Activated CD4-positive, alpha-beta T cell treated with anti-CD3 and anti-CD28 coated beads, Interleukin-2, amount 10 ng/mL, durations not matched to agents 7 days and 5 days (primary cell): ENCODE measurements at places on chromosomes 3 and 15.

- no peak for DNase-seq
Observed at GRCh38 chr15:45630917-45631691, 3.7 kb upstream of the SQOR start.

GRCh38 chr3:39751286-39751685, 58.1 kb upstream of the MYRIP start:
- DNase-seq = no peak

- peak; percentile 47 for DNase-seq
Observed at GRCh38 chr3:120418866-120419490, 31.8 kb downstream of the FSTL1 start.

- no peak for DNase-seq
Observed at GRCh38 chr3:10845001-10845761, 29.2 kb downstream of the SLC6A11 start.

DNA sequence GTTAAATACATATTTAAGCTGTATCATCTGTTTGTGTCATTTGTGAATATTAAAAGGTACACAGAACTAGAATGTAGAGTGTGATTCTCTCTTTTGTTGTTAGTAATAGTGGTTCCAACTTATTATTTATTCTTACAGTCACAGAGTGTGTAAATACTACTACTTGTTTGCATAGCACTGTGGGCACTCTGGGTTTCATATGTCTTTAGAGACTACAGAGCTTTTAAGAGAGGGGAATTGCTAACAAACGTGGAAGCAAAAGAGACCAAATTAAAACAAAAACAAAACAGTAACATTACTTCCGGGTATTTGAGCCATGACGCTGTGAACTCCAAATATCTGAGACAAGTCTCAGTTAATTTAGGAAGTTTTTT, 828.0 kb upstream of the DPPA4 start:
- no peak for DNase-seq

GRCh38 chr3:77412021-77412438, 372.1 kb downstream of the ROBO2 start:
- DNase-seq = no peak

DNA sequence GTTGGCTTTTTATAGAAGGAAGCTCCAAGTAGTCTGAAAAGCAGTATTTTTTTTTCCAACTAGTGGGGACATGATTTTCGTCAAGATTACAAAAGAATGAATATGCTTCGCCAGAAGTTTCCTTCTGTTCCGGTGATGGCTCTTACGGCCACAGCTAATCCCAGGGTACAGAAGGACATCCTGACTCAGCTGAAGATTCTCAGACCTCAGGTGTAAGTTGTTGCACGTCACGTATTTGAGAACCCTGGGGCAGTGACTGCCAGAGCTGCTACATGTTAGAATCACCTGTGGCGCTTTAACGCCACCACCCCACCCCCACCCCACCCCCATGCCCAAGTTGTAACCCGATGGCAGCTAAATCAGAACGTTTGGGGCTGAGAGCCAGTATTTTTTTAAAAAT, 52.2 kb downstream of the BLM start:
- no peak for DNase-seq

- DNase-seq = no peak
Observed at GRCh38 chr3:8607234-8608040, 37.2 kb downstream of the SSUH2 start.

GRCh38 chr3:152176998-152177397, 91.7 kb upstream of the MBNL1 start:
- DNase-seq = no peak

DNA sequence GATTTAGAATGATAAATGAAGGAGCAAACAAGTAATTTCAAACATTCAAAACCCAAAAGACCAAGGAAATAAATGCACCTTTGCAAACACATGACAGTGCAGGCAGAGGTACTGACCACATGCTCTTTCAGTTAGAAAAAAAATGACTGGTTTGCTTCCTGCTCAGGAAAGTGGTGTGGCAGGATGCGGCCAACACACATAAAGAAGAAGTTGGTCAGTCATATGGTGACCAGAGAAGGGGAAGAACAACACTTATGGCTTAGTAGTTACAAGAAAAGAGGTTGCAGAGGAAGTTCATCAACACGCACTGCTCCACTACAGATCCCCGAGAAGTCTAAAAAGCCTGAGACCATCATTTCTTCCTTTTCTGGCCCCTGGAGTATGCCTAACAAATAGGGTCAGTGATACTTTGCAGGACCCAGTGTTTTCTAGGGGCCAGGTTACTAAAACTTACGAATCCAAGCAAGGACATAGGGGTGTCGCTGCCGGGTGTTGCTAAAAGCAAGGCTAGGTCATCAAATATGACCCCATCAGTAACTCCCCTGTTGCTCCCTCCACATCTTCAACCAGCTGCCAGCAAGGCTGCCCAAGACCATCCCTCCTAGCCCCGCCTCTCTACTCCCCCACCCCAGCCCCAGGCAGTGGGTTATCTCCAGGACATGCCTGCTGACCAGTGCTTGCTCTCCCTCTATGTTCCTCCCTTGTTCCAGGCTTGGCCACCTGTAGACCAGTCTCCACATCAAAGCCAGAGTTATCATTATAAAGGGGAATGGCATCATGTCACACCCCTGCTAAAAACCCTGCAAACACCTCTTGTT, 11.2 kb downstream of the ATP8B4 start:
- peak; percentile 27 for DNase-seq

GRCh38 chr3:186693843-186694242, 23.3 kb upstream of the KNG1 start:
- DNase-seq = no peak

GRCh38 chr3:71088019-71088708, 495.4 kb downstream of the FOXP1 start:
- no peak for DNase-seq

- DNase-seq = no peak
Observed at GRCh38 chr3:82055792-82056191, 294.3 kb upstream of the GBE1 start.
